HFFc6 (cell line): ENCODE measurements at places on chromosomes 11 and 22.

- DNase-seq = no peak
Measured at GRCh38 chr22:49243965-49244364, 583.7 kb downstream of the BRD1 start.

GRCh38 chr11:9636691-9637090 lies 27.2 kb upstream of the SWAP70 start:
- DNase-seq = no peak

- DNase-seq = no peak
Measured at GRCh38 chr11:115097796-115098408, 406.3 kb downstream of the CADM1 start.

GRCh38 chr11:72239849-72240460 lies 4.0 kb downstream of the PHOX2A start:
- no peak for DNase-seq

- no peak for DNase-seq
Measured at GRCh38 chr11:5928811-5929210, 13.2 kb upstream of the OR56A3 start.

GRCh38 chr11:78227921-78228320 lies 39.2 kb downstream of the USP35 start:
- DNase-seq = no peak

GRCh38 chr22:35538801-35539321 lies 1.8 kb upstream of the RASD2 start:
- DNase-seq = peak; percentile 23
